ENCODE measurements at places on chromosomes 3 and 15.

GRCh38 chr15:41139619-41140018, 23.5 kb upstream of the INO80 start:
- DNase-seq = no peak

GRCh38 chr15:43249236-43249635, 17.5 kb downstream of the TGM5 start:
- DNase-seq = no peak

- no peak for DNase-seq
Observed at GRCh38 chr3:46851364-46852333, 11.6 kb downstream of the MYL3 start.

DNA sequence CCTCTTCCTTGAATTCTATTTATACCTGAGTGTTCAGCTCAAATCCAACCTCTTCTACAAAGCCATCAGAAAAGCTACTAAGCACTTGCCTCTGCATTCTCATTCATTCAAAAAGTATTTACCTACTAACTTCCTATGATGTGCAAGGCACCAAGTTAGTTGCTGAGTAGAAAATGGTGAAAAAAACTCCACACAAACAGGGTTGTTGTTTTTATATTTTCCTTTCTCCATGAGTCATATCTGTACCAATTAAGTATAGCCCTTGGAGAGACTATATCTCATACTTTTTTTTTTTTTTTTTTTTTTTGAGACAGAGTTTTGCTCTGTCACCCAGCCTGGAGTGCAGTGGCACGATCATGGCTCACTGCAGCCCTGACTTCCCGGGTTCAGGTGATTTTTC, 67.7 kb downstream of the IGF2BP2 start:
- DNase-seq = no peak

DNA sequence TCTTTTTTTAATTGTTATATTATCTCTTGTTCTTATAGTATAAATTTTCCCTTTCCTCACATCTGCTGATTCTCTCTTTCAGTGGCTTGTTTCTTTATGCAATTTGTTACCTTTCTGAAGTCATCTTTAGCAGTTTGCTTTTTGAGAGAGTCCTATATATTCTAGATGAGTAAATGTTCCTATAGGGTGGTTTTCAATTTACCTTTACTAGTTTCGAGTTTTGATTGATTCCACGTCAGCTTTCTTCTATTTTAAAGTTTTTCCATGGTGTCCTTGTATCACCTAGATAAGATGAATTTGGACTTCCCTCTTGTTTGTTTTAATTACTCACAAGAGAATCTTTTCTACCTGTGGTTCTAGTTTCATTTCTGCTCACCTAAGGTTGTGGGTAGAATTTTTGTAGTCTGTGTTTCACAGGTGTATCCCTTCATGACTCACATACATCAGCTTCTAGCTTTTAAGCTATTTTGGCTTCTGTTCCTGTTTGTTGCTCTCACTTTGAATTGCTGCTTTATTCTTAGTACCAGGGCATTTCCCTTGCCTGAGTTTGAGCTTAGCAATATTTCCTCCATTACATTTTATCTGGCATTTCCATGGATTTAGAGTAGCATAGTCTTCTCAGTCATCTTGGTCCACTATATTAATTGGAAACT, 6.4 kb downstream of the TEX9 start:
- DNase-seq = no peak

DNA sequence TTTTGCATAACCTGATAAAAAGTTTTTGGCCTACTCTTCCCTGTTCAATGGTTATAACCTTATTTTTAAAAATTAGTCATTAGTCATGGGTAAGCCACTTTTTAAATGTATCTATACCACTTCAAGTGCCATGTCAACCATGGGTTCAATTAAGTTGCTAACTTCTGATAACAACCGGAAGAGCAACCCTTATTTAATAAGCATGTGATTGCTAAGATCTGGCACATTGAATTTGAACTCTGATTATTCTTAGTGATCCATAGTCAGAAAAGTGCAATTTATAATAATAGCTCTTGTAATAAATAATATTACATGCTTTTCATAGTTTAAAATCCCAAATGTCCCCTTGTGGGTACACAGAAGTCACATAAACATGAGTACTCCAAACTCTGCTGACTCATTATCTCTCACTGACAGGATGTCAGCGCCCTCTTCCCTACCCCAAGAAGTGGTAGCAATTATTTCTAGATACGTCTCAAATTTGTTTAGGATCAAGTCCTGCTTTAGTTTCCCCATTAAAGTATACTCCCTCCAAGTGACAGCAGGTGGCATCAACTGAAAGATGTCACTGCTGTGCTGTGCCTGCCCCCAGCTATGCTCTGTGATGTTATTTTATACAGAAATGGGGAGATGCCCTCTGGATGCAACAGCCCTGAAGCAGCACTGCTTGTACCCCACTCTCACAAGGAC, 18.6 kb downstream of the SAMD7 start:
- no peak for DNase-seq

GRCh38 chr3:176376531-176376930, 820.8 kb downstream of the TBL1XR1 start:
- peak; percentile 97 for DNase-seq

DNA sequence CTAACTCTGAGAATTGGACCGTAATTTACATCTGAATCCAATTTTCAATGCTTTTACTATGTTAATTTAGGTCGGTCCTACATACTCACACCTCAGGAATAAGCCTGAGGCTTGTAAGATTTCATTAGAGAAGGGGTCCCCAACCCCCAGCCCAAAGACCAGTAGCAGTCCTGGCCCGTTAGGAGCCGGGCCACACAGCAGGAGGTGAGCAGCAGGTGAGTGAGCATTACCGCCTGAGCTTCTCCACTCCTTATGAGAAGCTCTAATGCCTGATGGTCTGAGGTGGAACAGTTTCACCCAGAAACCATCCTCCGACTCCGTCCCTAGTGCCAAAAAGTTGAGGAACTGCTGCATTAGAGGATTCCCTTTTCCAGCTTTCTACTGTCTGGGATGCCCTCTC, 757.3 kb downstream of the SI start:
- no peak for DNase-seq

DNA sequence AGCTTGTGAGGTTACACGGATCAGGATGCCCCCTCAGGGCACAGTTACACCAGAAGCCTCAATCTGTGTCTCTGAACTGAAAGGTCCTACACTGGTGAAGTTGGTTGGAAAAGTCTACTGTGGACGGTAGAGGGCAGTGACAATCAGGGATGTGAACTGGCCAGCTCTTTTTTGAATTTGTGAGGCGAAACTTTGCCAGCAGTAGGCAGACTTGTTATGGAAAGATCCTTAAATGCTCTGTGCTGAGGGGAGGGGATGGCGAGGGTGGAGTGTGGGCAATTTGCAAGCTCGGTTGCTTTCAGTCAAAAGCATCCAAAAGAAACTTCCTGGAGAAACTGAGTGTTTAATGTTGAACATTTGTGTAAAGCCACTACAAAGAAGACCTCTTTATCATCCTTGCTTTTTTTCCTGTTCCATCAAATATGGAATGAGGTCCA, 127.4 kb upstream of the ABHD17C start:
- peak; percentile 4 for DNase-seq
